AG09309 (cell line): ENCODE measurements at places on chromosomes 12 and 14.

- DNase-seq, result no peak
Observed at GRCh38 chr12:64531665-64532334, 78.5 kb upstream of the RASSF3 start.

DNA sequence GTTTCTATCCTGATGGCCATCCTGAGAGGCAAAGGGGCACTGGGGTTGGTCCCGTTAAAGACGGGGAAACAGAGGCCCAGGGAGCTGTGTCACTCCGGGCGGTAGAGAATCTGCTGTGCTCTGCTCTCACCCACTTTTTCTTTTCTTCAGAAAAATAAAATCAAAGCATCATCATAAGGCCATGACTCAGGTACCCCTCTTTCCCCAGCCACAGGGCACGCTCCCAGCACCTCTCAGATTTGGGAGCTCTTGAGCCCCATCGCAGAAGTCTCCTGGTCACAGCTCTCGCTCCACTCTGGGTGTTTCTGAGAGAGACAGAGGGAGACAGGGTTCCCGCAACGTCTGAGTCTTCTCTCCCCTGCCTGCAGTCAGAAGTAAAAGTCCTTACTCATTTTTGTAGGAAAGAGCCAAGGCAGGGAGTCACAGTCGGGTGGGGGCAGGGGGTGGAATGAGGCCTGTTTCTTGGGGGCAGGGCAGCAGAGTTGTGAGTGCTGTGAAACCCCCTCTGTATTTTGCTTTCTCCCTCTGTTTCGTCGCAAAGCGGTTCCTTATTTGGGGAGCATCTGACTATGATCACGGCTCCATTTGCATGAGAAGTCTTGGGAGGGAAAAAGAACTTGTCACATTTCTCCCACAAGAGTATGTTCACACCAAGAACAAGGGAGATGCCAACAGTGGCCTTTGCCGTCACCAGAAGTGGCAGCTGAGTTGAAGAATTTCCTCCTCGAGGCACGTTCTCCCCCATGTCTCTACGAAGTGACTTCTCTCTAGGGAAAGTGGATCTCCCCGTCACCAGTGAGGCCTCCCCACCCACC, 139.0 kb downstream of the BCL11B start:
- DNase-seq, result no peak

DNA sequence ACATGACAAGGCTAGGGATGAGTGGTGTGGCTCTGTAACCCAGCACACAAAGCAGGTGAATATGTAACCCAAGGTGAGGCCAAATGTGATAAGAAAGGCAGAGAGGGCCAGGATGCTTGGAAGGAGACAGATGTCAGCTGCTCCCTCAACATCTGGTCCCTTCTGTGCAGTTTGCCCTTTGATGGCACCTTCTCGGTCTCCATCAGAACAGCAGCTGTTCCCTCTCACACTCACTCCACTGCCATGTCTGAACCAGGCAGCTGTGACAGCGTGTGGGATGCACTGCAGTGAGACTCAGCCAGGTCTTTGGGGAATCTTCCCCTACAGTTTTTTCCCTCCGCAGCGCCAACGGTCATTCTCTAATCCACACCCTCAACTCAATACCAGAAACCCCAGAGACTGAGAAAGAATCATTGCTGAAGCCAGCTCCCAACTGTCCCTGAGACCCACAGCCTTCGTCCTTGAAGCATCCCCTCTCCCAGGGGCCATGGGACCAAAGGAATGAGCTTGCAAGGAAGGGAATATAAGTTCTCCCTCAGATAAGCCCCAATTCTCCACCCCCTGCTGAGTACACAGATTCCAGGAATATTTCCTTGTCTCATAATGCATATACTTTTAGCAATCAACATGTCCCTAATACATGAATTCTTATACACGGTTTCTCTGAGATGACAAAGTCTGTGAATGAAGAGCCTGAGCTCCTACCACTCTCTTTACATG, 230.0 kb downstream of the GLT1D1 start:
- no peak for DNase-seq

DNA sequence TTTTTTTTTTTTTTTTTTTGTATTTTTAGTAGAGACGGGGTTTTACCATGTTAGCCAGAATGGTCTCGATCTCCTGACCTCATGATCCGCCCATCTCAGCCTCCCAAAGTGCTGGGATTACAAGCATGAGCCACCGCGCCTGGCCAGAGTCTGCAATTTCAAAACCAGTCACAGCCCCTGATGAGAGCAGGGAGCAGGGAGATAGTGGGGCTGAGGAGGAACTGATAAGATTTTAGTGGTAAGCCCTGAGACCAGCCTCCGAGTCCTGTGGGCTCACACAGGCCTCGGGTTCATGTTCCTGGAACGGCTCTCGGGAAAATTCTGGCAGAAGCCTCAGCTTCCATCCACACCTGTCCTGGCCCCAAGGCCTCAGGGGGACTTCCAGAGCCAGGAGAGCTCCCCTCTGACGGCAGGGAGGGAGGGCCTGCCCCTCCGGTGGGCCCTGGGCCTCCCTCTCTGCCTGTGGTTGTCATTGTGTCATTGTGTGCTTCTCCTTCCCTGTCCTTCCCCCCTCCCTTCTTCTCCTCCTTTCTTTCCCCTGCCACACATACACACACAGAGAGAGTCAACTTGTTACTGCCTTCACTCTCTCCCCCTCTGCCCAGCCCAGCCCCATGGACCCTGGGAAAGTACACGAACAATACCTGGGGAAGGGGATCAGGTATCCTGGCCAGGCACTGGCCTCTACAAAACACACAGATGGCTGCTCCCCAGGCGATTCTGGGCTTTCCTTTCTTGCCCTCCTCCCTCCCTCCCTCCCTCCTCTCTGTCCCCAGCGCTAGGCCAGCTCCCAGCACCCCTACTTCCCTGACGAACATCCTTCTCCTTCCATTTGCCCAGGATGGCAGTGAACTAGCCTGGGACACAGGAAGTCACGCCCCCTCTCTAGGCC, 294.1 kb downstream of the DPF3 start:
- no peak for DNase-seq

DNA sequence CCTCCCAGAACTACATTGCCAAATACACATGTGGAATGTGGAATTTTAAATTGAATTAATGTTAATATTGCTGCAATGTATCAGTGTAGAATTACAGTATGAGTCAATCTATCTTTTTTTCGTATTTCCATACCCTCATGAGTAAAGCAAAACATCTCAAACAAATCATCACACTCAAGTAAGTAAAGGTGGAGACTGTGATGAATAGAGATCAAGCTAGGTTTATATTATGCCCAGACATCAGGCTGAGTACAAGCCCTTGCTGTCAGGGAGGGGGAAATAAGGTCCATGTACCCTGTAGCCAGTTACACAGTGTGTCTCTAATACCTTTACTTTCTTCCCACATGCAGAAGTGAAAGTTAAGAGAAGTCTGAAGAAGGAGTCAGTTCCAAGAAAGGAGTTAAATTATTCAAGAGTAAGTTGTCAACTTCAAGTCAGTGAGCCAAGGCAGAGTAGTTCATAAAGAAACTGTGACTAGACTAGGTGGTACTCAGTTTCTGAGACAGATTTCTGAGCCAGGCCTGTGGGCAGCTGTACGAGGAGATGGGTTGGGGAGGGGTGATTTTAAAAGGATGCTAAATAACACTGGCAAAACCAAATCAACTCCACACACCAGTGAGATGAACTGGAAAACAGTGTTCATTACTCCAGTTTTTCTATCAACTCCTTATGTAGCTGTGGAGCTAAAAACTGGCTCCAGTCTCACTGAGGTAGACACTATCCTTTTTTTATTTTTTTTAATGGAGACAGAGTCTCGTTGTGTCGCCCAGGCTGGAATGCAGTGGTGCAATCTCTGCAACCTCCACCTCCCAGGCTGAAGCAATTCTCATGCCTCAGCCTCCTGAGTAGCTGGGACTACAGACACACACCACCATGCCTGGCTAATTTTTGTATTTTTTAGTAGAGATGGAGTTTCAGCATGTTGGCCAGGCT, 23.8 kb upstream of the STK38L start:
- DNase-seq, result no peak

- no peak for DNase-seq
Observed at GRCh38 chr14:83461521-83461920, 1927.9 kb upstream of the SEL1L start.

DNA sequence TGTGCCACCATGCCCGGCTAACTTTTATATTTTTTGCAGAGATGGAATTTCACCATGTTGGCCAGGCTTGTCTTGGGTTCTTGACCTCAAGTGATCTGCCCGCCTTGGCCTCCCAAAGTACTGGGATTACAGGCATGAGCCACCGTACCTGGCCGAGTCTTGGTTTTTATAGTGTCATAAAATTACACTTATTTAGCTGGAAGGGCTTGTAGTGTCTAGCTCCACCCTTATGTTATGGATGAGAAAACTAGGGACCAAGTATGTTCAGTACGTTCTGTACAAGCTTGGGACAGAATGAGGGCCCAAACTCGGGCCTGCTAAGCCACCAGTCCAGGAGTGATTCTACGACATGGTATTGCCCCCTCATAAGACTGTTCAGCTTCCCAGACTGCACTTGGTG, 35.1 kb downstream of the SYNE2 start:
- DNase-seq, result no peak

DNA sequence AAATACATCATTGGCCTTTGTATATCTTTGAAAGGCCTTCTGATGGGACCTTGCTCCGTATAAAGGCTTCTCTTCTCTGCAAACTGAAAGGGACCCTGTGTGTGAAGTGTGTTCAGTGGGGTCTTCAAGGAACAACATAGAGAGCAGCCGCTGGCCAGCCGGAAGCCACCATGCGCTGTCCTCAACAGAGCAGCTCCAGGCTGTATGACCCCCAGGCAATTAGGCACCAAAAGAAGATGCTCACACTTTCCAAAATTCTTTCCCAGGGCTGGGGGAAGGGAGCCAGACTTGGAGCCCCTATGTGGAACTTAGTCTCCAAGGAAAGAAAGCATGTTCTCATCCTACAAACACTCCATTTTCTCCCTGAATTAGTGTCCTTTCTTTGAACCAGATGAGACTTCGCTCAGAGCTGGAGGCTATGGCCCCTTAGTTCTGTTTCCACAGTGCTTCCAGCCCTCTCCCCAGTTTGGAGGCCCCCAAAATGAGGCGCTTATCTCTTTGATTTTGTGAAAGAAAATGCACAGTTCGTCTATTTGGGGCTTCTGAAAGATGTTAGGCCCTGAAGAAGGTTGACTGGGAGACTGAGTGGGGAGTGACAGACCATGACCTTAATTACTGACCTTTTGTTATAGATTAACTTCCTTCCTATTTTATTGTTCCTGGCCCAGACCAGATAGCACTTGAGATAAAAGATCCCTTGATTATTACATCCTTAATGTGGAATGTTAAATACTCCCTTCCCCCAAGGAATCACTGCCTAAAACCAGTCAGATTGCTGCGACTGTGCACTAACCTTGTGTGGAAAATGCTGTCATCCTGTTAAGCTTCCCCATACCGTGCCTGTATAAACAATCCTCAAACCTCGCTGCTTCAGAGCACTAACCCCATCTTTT, 128.3 kb upstream of the FGD4 start:
- peak; percentile 3 for DNase-seq

DNA sequence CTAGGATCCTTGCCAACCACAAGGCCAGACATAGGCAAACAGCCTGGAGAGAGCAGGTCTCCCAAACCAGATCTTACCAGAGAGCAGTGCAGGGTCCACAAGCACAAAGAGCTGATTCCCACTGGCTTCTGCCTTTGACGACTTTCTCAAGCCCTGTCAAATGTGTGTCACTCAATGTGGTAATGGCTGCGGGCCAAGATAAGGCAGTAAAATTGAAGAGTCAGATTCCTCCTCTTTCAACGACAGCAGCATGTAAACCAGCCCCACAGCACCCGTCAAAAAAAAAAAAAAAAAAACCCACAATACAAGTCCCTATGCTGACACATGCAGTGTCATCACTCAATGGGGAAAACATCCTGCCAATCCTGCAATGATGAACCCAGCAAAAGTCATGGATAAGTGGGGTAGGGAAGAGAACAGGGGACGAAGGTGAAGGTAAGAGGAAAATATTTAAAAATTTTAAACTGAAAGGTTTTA, at the start of gene STON2:
TSS of gene STON2 (minus strand) at position 123 of the 477 bp plus-strand sequence. CDS start 1,942 bp downstream, outside the sequence.
- peak; percentile 28 for DNase-seq

DNA sequence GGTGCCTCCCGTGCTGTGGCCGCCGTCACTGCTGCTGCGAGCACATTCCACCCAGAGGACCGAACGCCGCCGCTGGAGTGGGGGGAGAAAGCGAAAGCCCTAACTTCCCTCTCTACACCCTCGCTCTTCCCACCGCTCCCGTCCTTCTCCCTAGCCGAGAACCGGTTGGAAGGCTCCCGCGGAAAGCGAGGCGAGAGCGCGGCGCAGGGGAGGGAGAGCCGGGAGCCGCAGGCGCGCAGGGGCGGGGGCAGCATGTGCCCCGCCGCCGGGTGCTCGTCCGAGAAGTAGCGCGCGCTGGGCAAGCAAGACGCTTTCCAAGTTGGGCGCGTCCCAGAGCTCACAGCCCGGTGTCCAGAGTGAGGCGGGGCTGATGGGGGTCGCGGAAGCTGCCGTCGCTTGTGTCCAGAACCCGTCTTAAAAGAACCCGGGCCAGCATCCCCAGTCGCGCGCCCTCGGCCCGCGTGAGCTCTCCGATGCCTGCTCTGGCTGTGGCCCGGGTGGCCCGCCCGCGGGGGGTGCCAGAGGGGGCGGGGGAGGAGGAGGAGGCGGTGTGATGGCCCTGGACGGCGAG, at the start of gene TRHDE:
TSS of gene TRHDE (plus strand) at position 280 of the 571 bp plus-strand sequence. CDS start at position 554, 274 bp downstream.
- DNase-seq, result no peak

- DNase-seq, result no peak
Observed at GRCh38 chr14:67882986-67883555, 63.5 kb downstream of the RAD51B start.

- no peak for DNase-seq
Observed at GRCh38 chr12:86122846-86123468, 133.2 kb downstream of the MGAT4C start.

DNA sequence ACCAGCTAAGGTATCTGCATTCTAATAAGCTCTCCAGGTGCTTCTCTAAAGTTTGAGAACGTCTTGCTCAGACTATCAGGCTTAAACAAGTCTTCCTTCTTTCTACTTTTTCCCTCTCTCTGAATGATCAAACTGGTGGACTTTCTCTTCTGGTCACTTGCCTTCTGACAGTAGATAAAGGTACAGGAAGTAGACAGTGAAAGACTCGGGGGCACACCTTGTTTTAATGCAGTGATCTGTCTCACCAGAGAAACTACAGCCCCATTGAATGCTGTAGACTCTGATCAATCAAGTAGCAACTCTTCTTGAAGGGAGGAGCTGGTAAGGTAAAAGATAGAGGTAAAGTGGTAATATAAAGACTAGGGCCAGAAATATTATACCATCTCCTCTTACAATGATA, 48.1 kb upstream of the ATXN7L3B start:
- no peak for DNase-seq

- DNase-seq, result no peak
Observed at GRCh38 chr14:76472199-76472723, 96.3 kb downstream of the ESRRB start.

GRCh38 chr12:68405343-68405781, 73.2 kb upstream of the MDM1 start:
- DNase-seq, result no peak
